Hepatocyte (in vitro differentiated cells): ENCODE measurements at places on chromosomes 4 and X. TPM values are rescaled to one million over a fixed set of nuclear protein-coding genes. Genes with fewer than 3 reads are reported as not detected.

CFI gene
- total RNA-seq: 162 and 163 TPM in 2 replicates

BMX gene
- total RNA-seq: 0.07 and 0.08 TPM in 2 replicates

HAUS3 gene
- 9.8 and 13.4 TPM in 2 replicates for total RNA-seq

DNA sequence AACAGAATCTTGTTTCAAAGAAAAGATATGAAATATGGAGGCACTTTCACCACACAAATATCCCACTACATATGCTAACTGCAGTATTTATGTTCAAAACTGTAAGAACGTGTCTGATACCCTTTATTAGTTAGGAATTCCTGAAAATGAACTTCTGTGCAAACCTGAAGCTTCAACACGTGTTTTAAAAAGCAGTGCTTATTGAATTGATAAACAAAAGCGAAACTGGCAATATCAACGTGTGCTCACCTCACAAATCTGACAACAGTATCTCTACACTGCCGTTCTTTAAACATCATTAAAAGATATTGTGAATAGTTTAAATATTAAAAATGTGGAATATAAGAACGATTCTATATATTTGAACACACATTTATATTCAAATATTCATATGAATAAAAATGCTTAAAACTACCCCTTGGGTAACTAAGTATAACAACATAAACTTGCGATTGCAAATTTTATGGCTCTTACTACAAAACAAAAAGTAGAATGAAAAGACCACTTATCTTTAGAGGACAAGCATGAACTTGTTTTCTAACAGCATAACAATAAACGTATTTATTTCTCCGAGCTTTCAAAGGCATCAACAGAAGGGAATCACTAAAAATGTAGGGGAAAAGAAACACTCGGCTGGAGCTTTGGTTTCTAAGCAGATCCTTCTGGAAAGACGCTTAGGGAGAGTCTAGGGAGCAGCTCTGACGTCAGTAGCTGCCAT, at the start of gene LRP2BP:
TSS of gene LRP2BP (minus strand) at position 687 of the 718 bp plus-strand sequence. CDS start 17,738 bp downstream, outside the sequence.
- no peak for DNase-seq
- peak within 1 kb of the TSS; percentile 45 for H3K4me3 ChIP-seq
- H3K27ac ChIP-seq: peak within 1 kb of the TSS; percentile 91
- H3K4me1 ChIP-seq: no peaks in the 10 kb centered on the region
- no peaks in the 10 kb centered on the region for H3K27me3 ChIP-seq

DNA sequence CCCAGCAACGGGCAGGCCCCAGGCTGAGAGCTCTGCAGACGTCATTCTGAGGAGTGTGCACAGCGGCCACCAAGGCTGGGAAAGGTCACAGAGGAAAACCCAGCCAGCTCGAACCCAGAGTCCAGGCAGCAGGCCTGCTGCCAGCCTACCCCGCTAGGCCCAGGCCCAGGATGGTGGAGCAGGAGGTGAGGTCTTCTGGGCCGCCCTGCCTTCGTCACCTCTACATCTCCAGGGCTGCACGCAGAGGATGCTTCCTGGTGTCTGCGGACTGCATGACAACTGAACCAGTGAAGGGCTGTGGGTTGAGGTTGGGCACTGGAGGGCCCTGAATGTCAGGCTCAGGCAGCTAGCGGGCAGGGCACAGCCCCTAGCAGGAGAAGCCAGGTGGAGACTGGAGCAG, 5.8 kb upstream of the ADRA2C start:
- H3K36me3 ChIP-seq: no peaks in the 10 kb centered on the region
- no peaks in the 10 kb centered on the region for H3K4me1 ChIP-seq
- peaks cover 14% of the 10 kb centered on the region for H3K27me3 ChIP-seq

DNA sequence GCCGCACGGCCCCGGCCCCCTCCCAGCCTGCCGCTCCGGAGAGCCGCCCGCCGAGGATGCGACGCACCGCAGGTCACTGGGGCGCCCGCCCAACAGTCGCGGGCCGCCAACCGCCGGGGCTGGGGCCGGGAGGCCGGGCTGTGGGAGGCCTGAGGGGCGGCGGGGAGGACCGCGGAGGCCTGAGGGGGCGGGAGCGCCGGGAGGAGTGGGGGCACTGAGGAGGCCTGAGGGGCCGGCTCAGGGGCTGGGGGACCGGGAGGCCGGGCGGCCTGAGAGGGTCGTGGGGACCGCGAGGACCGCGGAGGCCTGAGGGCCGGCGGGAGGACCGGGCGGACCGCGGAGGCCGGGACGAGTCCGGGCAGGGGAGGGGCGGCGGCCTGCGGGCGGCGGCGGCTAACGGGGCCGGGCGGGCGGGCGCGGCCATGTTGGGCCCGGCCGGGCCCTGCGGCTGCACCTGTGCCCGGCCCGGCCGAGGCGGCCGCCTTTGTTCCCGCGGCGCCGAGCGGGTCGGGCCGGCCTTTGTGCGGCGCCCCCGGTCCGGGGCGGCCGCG, 353 bp downstream of the NSD2 start:
- peak overlapping the region; percentile 96 for H3K4me3 ChIP-seq
- peaks cover 35% of the 10 kb centered on the region for H3K4me1 ChIP-seq
- peak overlapping the region; percentile 97 for H3K27ac ChIP-seq
- no peaks in the 10 kb centered on the region for H3K36me3 ChIP-seq
- DNase-seq: peak; percentile 73
- no peaks in the 10 kb centered on the region for H3K27me3 ChIP-seq
